Activated naive CD4-positive, alpha-beta T cell treated with anti-CD3 and anti-CD28 coated beads, Interleukin-2, amount 50 U/mL, for 72 hours (primary cell): ENCODE measurements at places on chromosomes 11 and 22.

DNA sequence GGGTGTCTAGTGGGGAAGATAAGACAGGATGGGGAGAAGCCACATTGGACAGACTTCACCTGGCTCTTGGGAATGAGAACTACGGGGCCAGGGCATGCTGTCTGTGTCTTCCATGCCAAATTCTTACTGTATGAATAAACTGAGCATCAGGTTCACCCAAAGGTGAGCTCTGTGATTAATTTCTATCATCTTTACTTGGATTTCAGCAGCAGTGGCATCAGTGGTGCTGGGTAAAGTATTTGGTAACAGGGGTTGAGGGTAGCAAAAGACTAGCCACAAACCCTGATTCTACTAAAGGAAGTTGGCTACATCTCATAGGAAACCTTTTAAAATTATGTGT is 38.8 kb downstream of the IRAG1 start:
- DNase-seq = no peak

DNA sequence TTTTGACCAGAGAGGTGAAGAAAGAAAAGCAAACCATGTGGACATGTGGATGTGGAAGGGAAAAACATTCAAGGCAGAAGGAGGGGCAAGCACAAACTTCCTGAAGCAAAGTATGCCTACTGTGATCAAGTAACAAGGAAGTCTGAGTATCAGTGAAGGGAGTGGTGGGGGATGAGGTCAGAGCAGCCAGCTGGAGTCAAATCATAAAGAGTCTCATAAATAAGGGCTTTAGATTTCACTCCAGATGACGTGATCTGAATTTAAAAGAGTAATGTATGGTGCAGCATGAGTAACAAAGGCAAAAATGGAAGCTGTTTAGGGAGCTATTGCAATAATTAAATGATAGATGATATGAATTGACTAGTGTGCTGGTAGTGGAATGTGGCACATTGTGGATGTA is 665.4 kb upstream of the CCDC90B start:
- no peak for DNase-seq

DNA sequence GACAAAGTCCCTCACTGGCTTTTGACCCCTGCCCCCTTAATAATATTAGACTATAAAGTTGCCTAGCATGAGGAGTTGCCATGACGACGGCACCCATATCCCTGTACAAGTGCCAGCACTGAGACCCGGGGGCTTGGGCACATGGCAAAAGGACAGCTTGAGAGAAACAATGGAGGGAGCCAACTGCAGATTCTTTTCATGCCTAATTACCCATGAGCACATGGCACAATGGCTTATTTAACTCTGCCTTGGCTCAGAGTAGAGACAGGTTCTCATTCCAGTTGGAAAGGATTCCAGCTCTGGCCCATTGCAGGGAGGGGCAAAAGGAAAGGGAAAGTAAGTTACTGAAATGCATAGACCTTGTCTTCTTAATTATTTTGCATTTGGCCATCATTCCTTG is 261.2 kb upstream of the UBASH3B start:
- DNase-seq = no peak

GRCh38 chr22:46774253-46774979 is 12.0 kb downstream of the TBC1D22A start:
- DNase-seq = no peak

- DNase-seq = no peak
These were observed 324.7 kb downstream of the ETS1 start for GRCh38 chr11:128262463-128263345.

DNA sequence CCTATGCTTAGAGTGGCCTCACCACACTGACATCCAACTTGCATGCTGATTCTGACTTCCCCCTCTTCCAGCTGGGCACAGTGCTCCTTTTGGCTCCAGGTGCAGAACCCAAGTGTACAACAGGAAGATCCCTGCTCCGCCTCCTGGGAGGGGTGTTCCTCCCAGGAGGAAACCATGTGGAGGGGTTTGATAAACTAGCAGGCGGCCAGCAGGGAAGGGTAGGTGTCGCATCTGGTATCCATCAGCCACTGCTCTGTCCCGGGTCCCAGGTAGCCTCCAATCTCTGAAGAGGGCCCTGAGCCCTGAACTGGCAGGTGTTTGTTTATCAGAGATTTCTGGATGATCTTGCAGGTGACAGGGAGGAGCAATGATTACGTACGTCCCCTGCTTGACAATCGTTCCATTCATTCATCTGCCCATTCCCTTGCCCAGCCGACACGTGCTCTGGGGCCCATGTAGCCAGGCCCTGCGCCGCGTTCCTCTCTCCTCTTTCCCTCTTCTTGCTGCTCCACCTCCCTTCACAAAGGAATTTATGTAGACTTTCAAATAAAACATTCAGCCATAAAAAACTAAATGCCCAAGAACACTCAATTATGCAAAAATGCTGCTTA is 41.2 kb upstream of the MICAL2 start:
- no peak for DNase-seq

- no peak for DNase-seq
These were observed 38.5 kb upstream of the RIC3 start for GRCh38 chr11:8207080-8208000.

GRCh38 chr11:71114124-71114851 is 138.1 kb downstream of the SHANK2 start:
- DNase-seq = no peak

DNA sequence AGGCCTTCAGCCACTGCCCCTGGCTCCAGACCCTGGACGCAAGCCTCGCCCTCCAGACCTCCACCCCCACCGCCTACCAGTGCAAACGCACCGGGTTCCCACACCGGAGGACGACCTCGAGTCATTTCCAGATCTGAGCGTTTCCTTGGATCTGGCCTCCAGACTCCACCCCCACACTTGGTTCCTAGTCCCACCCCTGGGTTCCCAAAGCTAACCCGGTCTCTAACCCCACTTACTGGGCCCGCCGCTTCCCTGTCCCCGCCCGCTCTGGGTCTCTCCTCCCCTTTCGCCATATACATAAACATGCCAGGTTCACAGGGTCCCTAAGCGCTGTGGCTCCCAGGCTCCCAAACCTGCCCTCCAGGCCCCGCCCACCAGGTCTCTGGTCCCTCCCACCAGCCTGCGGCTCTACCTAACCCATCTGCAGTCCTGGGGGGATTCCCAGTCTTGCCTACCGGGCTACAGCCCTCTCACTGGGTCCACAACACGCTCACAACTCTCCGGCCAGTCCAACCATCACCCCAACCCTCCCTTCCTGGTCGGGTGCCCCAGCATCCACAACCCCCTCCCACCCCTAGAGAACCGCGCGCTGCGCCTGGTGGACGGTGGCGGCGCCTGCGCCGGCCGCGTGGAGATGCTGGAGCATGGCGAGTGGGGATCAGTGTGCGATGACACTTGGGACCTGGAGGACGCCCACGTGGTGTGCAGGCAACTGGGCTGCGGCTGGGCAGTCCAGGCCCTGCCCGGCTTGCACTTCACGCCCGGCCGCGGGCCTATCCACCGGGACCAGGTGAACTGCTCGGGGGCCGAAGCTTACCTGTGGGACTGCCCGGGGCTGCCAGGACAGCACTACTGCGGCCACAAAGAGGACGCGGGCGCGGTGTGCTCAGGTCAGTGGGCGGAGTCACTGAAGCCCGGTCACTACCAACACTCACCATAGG is 36.7 kb downstream of the CD6 start:
- DNase-seq = no peak

- no peak for DNase-seq
These were observed 132.7 kb downstream of the CASP12 start for GRCh38 chr11:104765401-104766095.

DNA sequence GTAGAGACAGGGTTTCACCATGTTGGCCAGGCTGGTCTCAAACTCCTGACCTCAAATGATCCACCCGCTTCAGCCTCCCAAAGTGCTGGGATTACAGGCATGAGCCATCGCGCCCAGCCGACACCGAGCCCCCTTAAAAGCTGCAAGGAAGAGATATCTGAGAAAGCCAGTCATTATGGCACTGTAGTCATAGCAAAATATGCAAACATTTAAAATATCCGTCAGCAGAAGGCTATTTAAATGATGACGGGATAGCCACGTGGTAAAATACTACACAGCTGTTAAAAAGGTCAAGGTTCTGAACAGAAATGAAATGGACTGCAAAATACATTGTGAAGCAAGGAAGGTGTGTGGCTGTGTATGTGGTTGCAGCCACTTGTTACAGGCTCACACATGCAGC is 6.4 kb upstream of the CCDC88B start:
- no peak for DNase-seq

DNA sequence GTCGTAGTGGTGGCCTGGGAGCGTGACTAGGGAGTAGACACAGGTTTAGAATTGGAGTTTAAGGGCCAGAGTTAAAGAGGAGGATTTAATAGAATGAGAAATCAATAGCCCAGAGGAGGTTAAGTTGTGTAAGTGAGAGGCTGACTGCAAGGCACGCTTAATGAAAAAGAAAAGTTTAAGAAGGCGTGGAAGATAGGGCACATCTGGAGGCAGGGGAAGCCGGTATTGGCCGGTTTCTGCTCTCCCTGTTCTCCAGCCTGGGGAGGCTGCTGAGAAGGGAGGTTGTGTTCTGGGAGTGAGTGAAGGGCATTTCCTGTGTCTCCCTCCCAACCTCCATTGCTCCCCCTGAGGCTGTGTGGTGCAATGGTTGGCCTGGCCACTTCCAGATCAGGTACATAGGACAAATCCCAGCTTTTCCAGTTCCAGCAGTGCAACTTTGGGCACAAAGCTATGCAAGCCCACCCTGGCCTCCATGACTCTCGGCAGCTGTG is 6.3 kb downstream of the GRIK4 start:
- DNase-seq = no peak

DNA sequence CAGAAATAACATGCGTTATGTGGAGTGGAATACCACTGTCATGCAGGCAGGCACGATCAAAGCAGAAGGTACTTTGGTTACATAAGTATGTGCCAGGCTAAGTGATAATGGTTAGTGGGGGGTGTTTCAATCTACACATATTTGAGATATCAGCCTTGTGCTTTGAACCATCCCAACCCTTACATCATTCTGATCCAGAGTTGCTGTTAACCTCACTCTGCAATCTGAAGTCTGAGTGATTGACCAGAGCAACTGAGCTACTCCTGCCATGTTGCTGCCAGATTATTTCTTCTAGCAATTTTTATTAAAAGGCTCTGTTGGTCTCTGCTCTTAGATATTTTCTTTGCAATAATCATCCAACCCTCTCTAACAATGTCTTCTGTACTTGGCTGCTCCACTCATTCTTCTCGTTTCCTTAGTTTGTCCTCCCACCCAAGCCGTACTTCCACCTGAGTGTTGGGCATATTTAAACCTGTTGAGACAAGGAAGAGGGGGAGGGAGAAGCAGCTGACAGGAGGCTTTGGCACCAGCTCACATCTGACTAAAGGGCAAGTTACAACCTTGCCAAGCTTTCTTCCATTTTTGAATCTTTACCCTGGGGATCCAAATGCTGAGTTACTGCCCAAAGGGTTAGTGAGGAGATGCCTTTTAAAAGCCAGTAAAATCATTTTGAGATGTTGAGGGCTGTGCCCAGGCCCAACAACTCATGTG is 114.1 kb upstream of the SESN3 start:
- DNase-seq = no peak

DNA sequence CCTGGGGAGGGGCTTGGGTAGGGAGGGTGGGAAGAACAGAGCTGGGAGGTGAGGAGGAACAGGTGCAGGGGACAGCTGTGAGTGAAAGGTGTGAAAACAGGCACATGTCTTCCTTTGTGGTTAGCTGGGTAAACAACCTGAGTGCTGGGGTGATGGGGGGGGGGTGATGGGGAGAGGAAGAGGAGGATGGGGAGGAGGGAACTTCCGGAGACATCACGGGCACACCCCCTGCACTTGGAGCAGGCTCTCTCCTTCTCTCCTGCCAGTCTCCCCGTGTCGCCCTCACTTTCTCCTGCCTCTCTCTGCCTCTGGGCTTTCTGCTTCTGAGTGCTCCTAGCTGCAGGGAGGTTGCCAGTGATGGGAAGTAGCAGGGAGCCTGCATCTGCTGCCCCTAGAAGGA is 8.8 kb downstream of the CXCR5 start:
- DNase-seq = no peak

- no peak for DNase-seq
These were observed 100.5 kb upstream of the TIMP3 start for GRCh38 chr22:32701034-32701433.

GRCh38 chr11:104011044-104011443 is 25.4 kb upstream of the DDI1 start:
- DNase-seq = no peak

DNA sequence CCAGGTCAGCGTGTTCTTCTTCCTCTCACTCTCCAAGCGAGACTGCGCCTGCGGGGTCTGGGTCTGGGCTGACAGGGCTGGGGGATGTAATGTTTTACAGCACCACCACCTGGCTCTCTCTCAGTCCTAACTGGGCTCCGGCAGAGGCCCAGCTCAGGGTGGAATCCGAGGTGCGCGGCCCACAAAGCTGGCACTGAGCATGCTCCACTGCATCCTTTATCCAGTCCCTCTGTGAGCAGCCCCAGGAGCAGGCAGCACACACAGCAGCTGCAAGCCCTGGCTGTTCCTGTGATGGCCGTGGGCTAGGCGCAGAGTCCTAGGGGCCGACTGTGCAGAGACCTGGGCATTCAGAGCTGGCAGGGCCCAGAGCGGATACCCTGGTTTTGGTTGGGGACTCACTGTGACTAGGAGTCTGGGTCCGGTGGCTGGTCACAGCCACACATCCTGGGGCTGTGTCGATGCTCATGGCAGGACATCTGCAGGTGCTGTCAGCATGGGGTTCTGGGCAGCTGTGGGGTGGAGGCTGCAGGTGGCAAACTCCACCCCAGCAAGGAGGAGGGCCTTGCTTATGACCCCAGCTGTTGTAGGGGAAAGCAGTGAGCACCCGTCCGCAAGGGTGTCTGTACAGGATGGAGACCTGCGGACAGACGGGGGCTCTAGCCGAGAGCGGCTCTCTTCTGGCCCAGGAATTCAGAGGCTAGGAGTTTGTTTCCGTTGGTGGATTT is 4.0 kb downstream of the LRRC75B start:
- no peak for DNase-seq

GRCh38 chr22:46079093-46079860 is 71.0 kb upstream of the PPARA start:
- no peak for DNase-seq

DNA sequence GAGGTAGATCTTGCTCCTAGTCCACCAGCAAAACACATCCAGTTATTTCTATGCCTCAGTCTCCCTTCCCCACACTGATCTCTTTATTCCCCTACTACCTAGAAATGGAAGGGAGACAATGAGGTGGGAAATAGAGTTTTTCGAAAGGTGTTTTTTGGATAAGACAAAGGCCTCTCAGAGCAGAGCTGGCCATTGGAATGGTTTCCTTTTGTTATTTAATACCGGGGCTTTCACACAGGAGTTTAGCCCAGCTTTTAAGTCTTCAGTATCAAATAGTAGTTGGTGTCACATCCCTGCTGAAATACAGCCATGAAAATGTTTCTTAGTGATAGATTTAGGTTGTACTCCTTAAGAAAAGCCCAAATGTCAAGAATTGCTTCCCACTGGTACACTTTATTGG is 65.4 kb upstream of the B3GAT1 start:
- DNase-seq = no peak

- no peak for DNase-seq
These were observed 43.6 kb downstream of the SYN3 start for GRCh38 chr22:33014621-33015020.

- DNase-seq = peak; percentile 76
These were observed 7.8 kb downstream of the SLC5A1 start for GRCh38 chr22:32050678-32051515.

GRCh38 chr22:20221421-20222340 is 46.4 kb downstream of the RTN4R start:
- no peak for DNase-seq
